GM12892 (cell line): ENCODE measurements at places on chromosomes 7 and 10.

DNA sequence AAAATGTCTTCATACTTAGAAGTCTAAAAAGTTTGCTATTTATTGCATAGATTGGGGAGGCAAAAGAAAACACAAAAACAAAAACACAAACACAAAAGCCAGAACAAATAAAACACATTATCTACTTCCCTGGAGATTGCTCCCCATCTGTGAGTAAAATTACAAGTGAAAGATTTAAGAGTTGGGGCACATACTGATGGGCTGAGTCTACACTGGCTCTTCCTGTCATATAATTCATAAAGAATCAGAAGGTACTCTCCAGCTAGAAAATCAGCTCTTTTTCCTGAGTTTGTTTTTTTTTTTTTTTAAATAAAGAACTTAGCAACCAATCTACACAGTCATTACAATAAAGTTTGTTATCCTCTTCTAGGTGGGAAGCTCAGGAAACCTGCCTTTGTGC, 192.4 kb upstream of the LRRN3 start:
- no peak for DNase-seq

DNA sequence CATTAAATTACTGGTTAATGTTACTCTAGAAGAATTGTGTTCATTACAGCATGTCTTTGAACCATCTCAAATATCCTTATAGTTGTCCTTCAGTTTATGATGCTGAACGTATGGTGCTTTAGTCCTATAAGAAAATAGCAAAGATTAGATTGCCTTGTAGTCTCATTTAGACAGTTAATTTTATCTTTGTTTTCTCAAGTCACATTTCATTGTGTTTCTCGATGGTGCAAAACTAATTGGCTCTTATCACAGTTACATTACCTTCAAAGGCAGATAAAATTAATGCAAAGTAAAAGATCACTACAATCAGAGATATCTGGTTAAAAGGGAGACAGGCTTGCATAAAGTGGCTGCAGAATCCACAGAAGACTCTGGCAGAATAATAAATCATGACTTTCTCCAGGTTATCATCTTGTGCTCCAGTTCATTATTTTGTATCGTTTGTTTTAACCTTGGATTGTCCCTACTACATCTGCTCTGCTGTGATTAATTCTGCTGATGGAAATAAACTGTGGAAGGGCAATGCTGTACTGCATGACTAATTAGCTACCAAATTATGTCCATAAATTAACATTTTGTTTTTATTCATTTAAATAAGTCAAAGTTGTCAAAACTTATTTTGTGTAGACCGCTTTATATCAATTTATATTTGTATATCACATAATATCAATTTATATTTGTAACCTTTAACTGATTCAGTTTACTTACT, 24.2 kb downstream of the PRPS1L1 start:
- no peak for DNase-seq

DNA sequence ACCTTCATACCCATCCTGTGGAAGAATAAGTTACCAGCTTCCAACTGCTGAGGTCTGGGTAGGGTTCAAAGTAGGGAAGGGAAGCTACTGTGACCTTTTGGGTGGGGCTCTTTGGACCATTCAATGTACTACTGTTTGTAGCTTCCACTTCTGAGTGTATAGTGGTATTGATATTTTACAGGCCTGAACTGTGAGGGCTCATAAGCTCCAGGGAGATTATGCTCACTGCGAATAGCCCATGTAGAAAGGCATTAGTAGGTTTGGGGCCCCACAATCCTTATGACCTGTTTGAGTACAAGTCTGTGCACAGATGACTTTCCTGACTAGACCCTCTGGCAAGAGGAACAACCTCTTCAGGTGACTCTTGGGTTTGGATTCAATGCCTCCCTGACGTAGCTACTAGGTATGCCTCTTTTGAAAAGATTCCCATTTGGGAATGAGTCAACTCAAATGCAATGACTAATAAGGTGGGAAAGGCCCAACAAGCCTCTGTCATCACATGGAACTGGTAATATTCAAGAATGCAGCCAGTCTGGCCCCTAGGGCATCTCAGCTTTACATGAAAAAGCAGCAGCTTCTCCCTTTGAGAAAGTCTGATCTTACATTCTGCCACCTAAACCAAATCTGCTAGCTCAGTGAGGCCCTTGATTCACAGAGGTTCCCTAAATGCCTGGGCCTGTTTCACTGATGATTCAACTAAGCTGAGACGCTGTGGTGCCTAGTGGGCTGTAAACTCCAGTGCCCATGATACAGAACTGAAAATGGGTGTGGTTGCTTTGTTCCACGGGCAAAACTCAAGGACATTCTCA, 79.8 kb downstream of the ABI1 start:
- no peak for DNase-seq

GRCh38 chr7:51455948-51456347, 139.3 kb upstream of the COBL start:
- DNase-seq, result no peak

- no peak for DNase-seq
Measured at GRCh38 chr7:36208426-36208825, 55.4 kb downstream of the EEPD1 start.

DNA sequence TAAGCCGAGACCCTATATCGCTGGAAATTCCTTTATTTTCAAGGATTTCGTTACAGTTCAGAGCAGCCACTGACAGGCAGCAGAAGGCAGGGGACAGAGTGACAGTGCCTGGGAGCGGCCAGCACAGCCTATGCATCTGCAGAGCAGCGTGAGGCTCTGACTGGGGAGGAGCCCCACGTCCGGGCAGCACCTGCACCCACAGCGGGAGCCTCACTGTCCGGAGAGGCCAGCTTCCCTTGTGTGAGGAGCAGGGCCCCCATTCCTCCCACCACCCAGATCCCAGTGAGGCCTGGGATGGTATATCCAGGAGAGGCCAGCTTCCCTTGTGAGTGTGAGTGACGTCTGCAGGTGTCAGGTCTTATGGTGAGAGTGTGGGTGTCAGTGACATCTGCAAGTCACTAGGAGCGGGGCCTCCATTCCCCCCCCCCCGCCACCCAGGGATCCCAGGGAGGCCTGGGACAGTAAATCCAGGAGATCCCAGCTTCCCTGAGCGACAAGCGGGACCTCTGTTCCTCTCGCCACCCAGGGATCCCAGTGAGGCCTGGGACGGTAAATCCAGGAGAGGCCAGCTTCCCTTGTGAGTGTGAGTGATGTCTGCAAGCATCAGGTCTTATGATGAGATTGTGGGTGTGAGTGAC, 259.1 kb downstream of the PTPRN2 start:
- no peak for DNase-seq

GRCh38 chr10:246431-246830, 111.2 kb downstream of the ZMYND11 start:
- DNase-seq, result no peak

- DNase-seq, result no peak
Measured at GRCh38 chr10:36761121-36761520, 364.3 kb upstream of the ANKRD30A start.

DNA sequence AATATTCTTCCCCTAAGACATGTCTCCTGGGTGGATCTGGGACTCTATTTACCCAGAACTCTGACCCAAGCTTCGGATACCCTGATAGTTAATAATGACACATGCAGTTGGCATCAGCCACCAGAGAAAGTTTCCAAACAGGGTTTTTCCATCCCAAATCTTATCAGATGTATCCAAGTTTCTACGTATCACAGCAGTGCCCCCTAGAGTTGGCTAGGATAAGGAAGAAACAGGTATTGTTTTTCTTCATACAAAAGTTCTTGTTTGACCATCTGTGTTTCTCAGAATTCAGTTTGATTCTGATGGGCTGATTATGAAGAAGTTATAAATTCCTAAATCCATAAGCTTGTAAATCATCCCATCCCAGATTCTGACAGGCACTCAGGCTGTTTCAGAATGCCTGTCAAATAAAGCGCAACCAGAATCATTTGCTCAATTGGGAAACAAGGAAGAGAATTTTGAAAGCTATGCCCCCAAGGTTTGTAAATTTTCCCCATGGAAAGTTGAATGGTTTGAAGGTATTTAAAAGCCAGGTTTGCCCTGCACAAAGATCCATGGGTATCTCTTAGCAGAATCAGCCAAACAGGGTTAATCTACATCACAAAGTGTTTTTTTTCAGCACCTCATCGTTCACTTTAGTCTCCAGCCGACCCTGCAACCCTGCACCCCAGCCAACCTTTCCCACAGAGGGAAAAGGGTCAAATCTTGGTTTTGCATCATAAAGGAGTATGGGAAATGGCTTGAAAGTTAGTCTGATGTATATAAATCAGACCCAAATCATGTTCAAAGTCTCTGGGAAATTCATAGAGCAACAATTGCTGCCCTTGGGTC, 47.4 kb downstream of the NRAP start:
- no peak for DNase-seq

- no peak for DNase-seq
Measured at GRCh38 chr10:58360412-58361004, 24.7 kb upstream of the TFAM start.

- no peak for DNase-seq
Measured at GRCh38 chr7:122442929-122443328, 138.4 kb upstream of the FEZF1 start.

- no peak for DNase-seq
Measured at GRCh38 chr7:102255501-102255900, 31.2 kb upstream of the SH2B2 start.

DNA sequence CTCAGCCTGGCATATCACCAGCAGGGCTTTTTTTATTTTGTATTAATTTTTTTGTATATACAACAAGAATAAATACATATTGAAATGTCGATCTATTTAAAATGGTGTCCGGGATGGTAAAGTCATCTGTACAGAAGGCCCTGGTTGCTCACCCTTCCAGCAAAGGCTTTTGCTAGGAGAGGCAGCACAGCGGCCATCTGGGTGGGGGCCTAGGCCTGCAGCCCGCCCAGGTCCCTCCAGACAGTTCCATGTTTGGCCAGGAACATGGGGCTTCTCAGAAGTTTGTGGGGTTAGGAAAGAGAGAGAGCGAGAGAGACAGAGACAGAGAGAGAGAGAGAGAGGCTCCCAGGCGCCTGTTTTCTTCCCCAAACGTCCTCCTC, 152.6 kb upstream of the LYZL2 start:
- DNase-seq, result no peak

DNA sequence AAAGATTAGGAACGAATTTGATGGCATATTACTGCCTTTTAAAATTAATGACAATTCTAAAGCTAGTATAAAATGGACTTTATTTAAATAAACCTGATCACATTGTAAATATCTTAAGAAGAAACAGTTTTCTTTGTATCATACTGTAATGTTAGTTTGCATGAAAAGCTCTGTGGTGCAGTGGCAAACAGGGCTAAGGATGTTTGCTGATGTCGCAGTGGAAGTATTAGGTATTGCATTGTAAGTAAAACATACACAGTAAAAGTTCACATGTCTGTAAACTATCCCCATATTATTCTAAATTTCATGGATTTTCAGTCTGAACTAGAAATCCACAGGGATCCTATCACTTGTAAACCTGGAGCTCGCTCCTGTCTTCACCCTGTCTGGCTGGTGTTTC, 252.6 kb upstream of the ZNF32 start:
- no peak for DNase-seq

DNA sequence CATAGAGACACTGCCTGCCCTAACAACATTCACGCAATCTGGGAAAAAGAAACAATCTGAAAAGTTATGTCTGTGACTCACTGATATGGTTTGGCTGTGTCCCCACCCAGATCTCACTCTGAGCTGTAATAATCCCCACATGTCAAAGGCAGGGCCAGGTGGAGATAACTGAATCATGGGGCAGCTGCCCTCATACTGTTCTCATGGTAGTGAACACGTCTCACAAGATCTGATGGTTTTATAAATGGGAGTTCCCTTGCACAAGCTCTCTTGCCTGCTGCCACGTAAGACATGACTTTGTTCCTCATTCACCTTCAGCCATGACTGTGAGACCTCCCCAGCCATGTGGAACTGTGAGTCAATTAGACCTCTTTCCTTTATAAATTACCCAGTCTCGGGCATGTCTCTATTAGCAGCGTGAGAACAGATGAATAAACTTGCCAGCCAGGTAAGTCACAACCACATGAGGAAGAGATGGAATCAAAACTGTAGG, 341.5 kb upstream of the AOAH start:
- DNase-seq, result no peak

GRCh38 chr10:120229641-120230040, 227.4 kb upstream of the PLPP4 start:
- no peak for DNase-seq

- no peak for DNase-seq
Measured at GRCh38 chr7:98225913-98226614, 14.8 kb downstream of the BHLHA15 start.

GRCh38 chr7:150524018-150524417, 9.3 kb downstream of the GIMAP7 start:
- DNase-seq, result no peak

DNA sequence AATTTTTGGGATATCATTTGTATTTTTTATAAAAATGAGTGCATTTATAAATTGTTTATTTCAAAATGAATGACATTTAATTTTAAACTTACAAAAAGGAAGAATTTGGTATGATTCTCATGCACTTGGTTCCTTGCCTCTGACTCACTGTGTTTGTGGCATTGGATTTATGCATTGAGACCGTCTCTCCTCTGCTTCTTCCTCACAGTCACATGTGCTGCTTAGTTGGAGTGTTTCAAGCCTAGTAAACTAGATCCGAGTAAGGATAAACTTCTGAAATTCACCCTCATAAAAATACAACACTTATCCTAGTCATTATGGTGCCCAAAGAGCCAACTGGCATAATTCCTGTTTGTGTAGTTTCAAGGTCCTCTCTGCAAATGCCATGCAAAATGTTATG, 19.1 kb upstream of the FZD8 start:
- DNase-seq, result no peak

DNA sequence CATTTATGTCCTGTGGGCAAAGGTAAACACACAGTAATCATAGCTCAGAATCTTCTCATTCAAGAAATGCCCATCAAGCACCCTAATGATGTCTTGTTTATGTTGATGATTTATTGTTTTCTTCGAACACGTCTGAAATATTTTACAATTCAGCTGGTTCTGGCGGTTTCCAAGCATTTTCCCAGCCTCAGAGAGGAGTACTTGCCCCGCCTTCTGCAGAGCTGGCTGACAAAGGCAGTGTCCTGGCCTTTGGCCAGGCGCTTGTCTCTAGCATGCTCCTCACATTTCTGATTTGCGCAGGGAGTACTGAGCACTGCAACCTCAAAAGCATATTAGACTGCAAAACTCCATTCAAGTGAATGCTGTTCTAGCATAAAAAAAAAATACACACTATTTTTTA, 314.2 kb upstream of the GNAI1 start:
- no peak for DNase-seq

DNA sequence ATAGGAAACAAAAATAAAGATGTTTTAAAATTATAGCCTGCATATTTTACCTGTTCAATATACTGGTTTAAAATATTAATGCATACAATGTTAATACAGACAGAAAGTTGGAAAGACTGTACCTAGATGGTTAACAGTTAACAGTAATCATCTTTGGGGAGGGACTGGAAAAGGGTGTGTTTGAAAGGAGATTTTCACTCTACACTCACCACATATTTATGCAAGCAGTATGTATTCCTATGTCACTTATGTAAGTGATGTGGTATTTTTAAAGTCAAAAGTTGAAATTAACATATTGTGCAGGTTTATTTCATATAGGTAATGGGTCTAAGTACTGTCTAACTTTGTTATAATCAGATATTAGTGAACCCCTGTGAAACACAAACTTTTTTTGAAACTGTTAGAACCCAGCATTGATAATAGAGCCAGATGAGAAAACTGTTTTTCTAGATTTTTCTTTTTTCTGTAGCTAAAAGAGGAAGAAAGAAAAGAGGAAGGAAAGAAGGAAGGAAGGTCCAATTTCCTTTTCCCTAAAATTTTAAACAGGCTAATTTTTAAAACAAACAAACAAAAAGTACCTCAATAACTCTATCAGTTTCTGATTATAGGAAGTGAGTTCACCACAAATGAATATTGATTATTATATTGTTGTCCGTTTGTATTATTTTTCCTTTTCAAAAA, 9.0 kb upstream of the STARD3NL start:
- no peak for DNase-seq
